ENCODE measurements at places on chromosomes 6 and 20.

- DNase-seq: no peak
Observed at GRCh38 chr6:22473991-22474682, 95.2 kb upstream of the HDGFL1 start.

GRCh38 chr6:9315966-9316650 lies 880.8 kb upstream of the SLC35B3 start:
- DNase-seq: no peak

- DNase-seq: no peak
Observed at GRCh38 chr6:13872681-13873080, 52.1 kb upstream of the RNF182 start.

DNA sequence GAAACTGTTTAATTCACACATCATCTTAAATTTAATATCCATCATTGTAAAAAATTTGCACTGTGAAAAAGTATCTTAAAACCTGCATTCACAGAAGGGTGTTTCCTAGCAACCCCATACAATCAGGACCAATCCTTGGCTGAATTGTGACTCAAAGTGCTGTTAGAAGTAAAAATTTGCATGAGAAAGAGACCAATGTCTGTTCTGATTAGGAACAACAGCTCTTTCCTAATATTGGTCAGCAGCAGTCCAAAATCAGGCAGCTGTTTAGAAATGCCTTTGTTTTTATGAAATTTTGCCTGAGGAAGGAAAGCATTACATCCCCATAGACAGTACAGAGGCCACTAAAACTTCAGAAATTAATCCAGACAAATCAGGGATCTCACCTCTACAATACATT lies 987.0 kb downstream of the HACE1 start:
- DNase-seq: no peak

- no peak for DNase-seq
Observed at GRCh38 chr20:48975955-48976354, 54.4 kb downstream of the ARFGEF2 start.

GRCh38 chr6:158303210-158303731 lies 9.0 kb upstream of the TULP4 start:
- DNase-seq: no peak

- no peak for DNase-seq
Observed at GRCh38 chr6:80126657-80127345, 20.3 kb downstream of the BCKDHB start.

- no peak for DNase-seq
Observed at GRCh38 chr6:47237196-47237595, 72.5 kb downstream of the TNFRSF21 start.

DNA sequence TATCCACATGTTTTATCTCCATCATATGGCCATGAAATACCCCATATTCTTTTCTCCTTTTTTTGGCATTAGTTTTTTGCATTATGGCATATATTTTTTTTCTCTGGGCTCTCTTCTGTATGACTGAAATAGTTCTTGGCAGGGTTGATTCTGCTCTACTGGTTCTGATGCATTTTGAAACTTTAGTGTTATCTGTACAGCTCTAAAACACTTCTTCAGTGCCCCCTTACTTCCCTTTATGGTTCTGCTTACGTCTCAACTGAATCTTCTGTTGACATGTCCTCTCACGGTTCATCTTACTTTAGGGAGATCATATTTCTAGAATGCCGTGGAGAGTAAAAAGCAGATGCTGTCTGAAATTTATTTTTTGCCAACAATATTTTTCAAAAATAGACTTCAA lies 23.2 kb upstream of the TXNDC5 start:
- DNase-seq: no peak

GRCh38 chr6:90167514-90168379 lies 128.9 kb downstream of the BACH2 start:
- no peak for DNase-seq

GRCh38 chr6:4125933-4126864 lies 9.2 kb downstream of the ECI2 start:
- DNase-seq: no peak

GRCh38 chr6:57226221-57226620 lies 4.1 kb upstream of the RAB23 start:
- no peak for DNase-seq

DNA sequence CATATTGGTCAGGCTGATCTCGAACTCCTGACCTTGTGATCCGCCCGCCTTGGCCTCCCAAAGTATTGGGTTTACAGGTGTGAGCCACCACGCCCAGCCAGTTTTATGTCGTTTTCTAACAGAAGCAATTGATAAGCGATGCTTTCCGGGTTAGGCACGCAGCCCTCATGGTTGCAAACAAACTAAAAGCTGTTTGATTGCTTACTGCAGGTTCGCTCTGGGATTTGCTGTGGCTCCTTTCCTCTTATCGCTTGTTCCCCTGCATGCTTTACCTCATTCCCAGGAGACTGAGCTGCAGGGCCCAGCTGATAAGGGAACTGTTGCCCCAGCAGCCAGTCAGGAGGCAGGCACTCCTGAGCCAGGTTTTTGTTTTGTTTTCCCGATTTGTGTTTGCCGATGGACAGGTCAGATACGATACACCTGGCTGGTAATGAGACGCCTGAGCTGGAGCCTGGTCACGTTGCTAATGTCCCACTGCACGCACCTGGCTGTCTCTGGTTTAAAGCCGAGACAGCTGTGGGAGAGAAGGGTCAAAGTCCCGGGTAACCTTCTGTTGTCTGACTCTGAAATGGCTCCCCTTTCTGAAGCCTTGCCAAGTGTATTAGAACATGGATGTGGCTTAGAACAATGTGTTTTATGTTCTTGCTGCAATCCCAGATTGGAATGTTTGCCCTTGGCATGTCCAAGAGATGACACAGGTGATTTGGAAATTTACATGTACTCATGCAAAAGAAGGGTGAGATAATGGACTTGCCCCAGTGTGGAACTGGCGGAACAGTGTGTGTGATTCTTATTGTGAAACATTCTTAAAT lies 19.9 kb downstream of the DSP start:
- no peak for DNase-seq

DNA sequence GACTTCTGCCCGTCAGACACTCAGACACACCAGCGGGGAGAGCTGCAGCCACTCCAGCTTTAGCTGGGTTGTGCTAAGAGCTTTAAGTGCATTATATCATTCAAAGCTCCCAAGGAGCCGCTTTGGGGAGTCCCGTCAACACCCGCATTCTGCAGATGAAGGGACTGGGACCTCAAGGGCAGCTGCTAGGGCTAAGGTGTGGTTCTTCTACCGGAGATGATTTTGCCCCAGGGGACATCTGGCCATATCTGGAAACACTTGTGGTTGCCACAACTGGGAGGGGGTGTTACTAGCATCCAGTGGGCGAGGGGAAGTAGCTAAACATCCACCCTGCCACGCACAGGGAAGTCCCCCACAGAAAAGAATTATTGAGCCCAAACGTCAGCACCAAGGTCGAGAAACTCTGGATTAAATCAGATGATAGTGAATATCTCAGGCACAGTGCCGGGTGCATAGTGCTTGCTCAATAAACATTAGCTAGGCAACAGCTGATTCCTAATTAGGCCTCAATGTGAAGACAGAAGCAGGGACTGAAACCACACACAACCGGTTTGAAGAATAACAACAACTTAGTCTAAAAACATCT lies 29.6 kb downstream of the PMEPA1 start:
- DNase-seq: no peak

GRCh38 chr20:17666481-17666880 lies 15.6 kb downstream of the RRBP1 start:
- no peak for DNase-seq

DNA sequence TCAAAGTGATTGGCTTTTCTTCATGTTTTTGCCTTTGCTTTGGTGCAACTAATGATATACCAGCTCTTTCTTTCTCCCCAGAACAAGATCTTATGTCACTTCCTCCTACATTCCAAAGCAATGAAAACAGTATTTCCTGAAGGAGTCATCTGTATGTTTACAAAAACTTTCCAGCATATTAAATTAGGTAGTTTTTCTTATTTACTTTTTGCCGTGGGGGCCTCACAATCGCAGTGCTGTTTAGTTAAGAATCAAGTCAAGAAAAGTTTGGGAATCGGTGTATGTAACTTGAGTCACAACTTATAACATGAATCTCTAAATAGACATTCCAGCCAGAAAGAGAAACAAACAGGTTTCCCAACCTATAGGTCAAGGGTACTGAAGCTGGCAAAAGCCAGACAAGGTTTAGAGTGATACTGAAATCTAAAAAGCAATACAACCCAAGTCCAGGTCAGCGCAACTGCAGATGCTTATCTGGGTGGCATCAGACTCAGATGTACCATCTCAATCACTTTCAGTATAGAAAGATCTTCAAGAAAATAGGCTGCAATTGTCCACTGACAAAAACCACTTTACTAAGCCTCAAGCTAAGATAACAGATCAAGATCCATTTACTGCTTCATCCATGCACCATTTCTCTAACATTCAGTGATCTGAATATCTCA lies 63.6 kb downstream of the IPCEF1 start:
- DNase-seq: no peak

GRCh38 chr20:33589059-33589458 lies 73.1 kb upstream of the C20orf144 start:
- no peak for DNase-seq

- no peak for DNase-seq
Observed at GRCh38 chr20:56440346-56441007, 27.9 kb upstream of the RTF2 start.

- DNase-seq: no peak
Observed at GRCh38 chr20:32441638-32442037, 83.5 kb downstream of the ASXL1 start.

- no peak for DNase-seq
Observed at GRCh38 chr20:55095745-55096400, 620.5 kb downstream of the DOK5 start.

Data from hematopoietic multipotent progenitor cell treated with erythropoietin and hydrocortisone succinate and interleukin-3 and kit ligand, for 17 days (in vitro differentiated cells).